ENCODE measurements at places on chromosomes 5 and 9. TPM values are rescaled to one million over a fixed set of nuclear protein-coding genes. Genes with fewer than 3 reads are reported as not detected.

The OR1J4 gene
- total RNA-seq: not detected

The MTRR gene
- 52.4 TPM for total RNA-seq

The IL31RA gene
- not detected for total RNA-seq

The BTF3 gene
- 445 TPM for total RNA-seq

The ZBTB34 gene
- total RNA-seq: 9.4 TPM

The SLC45A2 gene
- not detected for total RNA-seq

The TIFAB gene
- not detected for total RNA-seq

The SLC6A3 gene
- total RNA-seq: not detected

The FRRS1L gene
- 0.32 TPM for total RNA-seq

The FOXD4L6 gene
- total RNA-seq: not detected

The NR2F1-AS1 gene
- total RNA-seq: 23.2 TPM

The PCDHAC1 gene
- 0.61 TPM for total RNA-seq
